ENCODE measurements at places on chromosomes 3 and 15.

DNA sequence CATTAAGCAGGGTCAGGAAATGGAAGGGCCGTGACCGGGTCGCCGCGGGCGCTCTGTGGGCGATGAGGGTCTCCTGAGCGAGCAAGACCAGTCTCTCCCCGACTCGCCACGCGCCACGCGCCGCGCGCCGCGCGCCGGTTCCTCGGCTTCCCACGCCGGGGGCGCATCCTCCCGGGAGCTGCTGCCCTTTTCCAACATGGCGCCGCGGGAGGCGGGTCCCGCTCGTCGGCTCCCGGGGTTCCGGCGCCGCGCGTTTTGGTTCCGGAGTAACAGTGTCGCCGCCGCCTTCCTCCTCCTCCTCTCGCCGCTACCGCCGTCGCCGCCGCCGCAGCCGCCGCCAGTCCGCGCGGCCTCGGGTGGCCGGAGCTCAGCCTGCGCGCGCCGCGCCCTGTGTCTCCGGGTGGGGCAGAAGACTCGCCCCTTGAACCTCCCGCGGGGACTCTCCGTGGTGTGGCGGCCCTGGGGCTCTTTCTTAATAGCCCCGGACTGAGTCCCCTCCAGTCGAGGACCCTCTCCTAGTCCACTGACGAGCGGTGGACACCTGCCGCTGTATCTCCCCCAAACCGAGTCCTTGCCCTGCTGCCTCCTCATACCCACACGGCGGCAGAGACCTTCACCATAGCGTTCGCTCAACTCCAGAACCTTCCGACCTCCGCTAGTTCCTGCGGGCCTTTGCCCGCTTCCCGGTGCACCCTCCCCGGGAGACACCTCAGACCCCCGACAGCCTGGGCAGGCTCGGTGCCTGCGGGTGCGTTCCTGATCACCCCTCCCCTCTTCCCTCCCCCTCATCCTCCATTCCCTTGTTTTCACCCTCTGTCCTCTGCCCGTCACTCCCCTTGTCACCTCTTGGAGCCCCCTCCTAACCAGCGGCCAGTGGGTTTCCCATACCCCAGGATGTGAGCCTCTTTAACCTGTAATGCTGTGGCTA is at the start of gene MAP2K5:
MAP2K5 (plus strand) TSS at position 284 of the 928 bp plus-strand sequence; CDS start at position 917, 633 bp downstream.
- peak; percentile 64 for DNase-seq

DNA sequence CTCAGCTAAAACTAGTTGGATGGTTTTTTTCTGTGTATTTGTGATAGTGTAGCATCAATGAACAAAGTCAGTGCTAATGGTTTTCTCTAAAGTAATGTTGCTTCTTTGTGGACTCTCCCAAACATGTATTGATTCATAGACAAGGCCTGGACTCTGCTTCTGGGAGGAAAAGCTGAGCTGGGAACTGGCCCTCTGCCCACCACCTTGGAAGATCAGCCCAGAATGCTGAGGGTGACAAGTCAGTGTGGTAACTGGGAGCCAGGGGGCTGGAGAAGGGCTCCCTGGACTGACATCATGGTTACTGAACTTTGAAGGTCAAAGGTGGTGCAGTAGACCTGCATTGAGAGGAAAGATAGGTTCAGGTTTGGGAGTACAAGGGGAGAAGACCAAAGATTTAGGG is 3.0 kb downstream of the ARHGAP31 start:
- DNase-seq: peak; percentile 70

- DNase-seq: peak; percentile 54
Measured at GRCh38 chr3:27573780-27574437, 89.7 kb upstream of the SLC4A7 start.

DNA sequence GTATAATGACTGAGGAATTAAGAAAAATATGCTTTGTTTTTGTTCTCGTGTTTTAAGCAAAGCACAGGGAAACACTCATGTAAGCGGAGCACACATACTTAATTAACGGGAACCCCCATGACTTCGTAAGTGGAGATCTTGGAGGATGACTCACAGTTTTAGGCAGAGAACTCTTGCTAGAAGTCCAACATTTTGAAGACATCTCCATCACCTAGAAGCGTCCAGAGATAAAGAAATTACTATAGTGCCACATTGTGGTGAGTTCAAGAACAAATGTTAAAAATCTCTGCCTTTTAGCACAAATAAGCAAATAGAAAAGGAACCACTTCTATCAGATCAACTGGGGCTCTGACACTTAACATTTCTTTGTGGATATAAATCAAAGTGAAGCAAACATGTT is 194.1 kb upstream of the ARHGEF26 start:
- DNase-seq: peak; percentile 65

- no peak for DNase-seq
Measured at GRCh38 chr3:43034911-43035310, 55.8 kb downstream of the GASK1A start.

GRCh38 chr3:76866729-76867408 is 173.0 kb upstream of the ROBO2 start:
- DNase-seq: no peak

DNA sequence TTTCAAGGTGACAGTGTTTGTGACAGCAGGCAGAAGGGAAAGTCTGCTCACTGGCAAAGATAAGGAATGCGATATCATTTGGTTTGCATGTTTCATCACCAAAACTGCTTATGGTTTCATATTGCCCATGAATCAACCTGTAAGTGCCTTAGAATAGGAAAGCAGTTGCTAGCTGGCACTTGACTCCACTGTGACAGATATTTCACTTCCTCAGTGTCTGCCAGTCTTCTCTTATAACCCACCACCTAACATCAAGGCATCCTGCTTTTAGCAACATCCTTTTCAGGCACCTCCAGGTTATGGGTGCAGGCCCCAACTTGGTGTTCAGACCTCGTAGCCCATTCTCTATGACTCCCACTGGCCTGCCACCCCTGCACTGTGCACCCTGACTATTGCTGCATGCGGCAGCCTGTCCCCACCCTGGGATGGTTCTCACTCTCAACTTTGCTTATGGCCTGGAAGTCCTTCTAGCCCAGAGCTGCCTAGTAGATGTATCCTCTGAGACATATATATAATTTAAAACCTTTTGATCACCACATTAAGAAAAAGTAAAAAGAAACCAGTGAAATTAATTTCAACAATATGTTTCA is 154.4 kb upstream of the RARB start:
- DNase-seq: no peak

GRCh38 chr3:82165266-82165665 is 403.8 kb upstream of the GBE1 start:
- no peak for DNase-seq

- DNase-seq: peak; percentile 38
Measured at GRCh38 chr3:47022641-47023071, 43.2 kb downstream of the NBEAL2 start.

GRCh38 chr3:42550250-42550649 is 31.5 kb downstream of the SEC22C start:
- DNase-seq: no peak

DNA sequence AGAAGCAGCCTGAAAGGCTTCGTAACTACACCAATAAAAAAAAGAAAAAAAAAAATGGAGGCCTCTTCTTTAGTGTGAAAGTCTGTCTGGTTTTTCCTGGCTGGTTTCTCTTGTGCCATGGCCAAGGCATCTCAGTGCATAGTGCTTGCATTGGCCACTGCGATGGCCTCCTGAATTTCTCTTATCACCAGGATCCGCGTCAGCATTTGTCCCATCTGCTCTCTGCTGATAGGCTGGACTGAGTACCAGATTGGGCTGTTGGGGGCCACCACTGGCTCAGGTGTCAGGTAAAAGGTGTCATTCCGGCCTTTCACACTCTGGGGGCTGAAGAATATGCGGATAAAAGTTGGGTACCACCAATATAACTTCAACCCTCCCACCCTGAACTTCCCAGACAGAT is 1.1 kb upstream of the IMPDH2 start:
- no peak for DNase-seq

- DNase-seq: no peak
Measured at GRCh38 chr3:127451321-127451720, 139.2 kb downstream of the TPRA1 start.

DNA sequence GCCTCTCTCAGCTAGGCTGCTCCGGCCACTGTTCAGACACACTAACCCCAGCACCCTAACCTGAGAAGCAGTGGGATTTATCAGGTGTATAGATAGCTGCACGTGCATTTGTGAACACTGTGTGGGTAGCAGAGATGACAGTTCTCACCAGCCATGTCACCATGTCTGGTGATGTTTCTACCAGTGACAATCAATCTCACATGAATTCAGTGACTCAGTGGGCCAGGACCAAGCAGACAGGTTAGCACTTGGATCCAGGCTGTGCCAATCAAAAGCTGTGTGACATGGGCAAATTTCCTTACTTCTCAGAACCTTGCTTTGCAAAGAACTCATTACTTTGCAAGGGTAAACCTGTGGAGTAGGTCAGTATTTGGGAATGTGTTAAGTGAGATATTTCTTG is 65.3 kb upstream of the GATM start:
- DNase-seq: no peak

DNA sequence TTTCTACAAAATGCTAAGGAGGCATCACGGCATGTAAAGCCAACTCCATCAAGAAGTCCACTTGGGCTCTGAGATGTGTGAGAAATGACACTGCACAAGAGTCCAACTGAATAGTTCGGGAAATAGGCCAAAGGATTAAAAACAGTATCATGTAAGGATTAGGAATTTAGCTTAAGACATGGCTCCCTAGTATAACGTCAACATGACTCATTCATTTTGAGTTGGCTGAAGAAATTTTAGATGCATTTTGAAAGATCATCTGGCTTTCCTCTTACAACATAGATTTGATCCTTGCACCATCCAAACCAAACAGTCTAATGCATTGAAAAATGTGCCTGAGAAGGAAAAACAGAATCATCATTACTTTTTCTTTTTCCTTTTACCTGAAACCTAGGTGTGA is 109.3 kb upstream of the MME start:
- peak; percentile 98 for DNase-seq

GRCh38 chr3:12768579-12769527 is 9.8 kb upstream of the TMEM40 start:
- no peak for DNase-seq

- no peak for DNase-seq
Measured at GRCh38 chr15:88716543-88717381, 77.9 kb downstream of the ISG20 start.

GRCh38 chr3:158701420-158702065 is 29.1 kb upstream of the LXN start:
- peak; percentile 60 for DNase-seq

- no peak for DNase-seq
Measured at GRCh38 chr3:100470951-100471350, 21.5 kb upstream of the TMEM45A start.

DNA sequence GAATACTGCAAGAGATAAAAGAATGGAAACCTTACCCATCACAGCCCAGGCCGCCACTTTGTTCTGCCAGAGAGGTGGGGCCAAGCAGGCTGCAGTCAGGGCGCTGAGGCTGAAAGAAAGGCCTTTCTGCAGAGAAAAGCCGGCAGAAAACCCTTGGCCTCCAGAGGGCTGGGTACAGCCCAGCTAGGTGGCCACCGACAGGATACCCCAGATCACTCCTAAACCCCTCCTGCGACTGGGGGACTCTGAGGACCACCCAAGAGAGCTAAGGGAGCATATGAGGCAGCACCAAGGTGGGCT is 69.3 kb downstream of the SMAD6 start:
- DNase-seq: no peak

DNA sequence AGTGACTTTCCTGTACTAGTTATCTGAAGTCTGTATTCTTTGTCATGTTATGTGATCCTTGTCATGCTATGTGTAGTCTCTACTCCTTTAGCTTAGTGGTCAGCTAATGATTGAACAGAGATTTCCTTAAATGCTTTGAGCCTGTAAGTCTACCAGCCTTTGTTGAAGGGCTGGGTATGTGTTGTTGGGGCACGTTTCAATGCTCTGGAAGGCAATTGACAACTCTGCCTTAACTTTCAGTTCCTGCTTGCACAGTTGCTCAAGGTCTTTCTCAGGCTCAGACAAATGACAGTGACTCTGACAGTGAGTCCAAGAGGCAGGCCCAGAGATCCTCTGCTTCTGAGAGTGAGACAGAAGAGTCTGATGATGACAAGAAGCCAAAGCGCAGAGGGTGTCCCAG is 89.3 kb downstream of the CHD2 start:
- no peak for DNase-seq

GRCh38 chr3:171994646-171995428 is 44.5 kb upstream of the FNDC3B start:
- DNase-seq: peak; percentile 97

DNA sequence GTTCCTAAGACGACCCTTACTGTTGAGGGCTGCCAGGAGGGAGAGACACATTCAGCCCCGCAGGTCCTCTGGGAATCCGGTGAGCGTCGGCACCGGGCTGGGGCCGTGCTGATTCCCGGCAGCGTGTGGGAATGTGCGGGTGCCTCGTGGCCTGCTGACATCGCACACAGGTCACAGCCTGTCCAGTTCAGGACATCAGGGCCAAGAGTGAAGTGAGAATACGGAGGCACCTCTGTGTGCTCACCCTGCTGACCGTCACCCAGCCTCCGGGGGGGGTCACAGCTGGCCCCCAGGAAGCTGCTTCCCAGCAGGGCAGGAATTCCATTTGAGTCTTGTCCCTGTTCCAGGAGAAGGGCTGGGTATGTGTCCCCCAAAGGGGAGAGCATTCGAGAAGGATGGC is 53.6 kb downstream of the PGPEP1L start:
- DNase-seq: no peak

- DNase-seq: no peak
Measured at GRCh38 chr3:116863270-116863770, 153.7 kb downstream of the TUSC7 start.

- no peak for DNase-seq
Measured at GRCh38 chr3:166697495-166697894, 682.6 kb downstream of the ZBBX start.

DNA sequence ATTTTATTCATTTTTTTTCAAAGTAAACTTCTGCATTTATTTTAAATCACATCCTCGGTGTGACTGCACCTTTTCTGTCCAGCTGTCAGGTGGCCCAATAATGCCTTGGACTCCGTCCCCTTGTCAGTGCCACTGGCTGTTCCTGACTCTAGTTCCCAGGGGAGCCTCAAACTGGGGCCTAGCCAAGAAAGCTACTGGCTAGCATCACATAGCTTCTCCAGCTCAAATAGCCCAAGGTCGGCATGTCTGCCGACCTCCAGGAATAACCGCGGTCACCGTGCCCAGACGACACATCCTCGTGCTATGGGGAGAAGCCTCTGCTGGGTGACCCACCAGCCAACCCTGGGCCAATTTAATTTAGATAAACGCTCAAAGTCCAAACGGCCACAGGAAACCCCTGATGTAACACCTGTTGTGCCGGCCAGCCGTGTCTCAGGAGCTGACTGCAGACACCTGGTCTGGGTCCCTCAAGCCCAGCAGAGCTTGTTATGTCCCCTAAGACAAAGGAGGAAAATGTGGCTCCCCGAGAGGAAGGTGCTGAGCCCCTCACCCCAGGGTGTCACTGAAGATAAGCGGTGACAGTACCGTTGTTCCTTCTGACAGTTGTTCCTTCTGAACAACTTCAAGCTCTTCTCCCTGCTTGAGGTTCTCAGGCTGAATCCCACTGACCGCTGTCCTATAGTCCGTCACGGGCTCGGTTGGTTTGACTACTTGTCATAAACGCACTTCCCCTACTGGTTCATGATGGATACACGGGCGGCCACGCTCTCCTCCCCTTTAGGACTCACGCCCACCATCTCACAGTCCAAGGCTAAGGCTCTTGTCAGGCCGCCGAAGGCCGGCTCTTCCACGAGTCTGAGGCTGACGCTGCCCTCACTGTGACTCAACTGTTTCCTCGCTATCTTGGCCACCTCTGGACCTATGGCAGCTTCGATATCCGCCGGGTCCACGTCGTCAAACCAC is 126.2 kb downstream of the KLF13 start:
- DNase-seq: no peak

- DNase-seq: no peak
Measured at GRCh38 chr3:187516446-187517185, 148.4 kb downstream of the RTP4 start.

- no peak for DNase-seq
Measured at GRCh38 chr3:47678446-47679338, 100.0 kb upstream of the CSPG5 start.
